ENCODE measurements at places on chromosomes 12 and 14.

- no peak for DNase-seq
Observed at GRCh38 chr12:124804011-124804621, 59.5 kb downstream of the SCARB1 start.

GRCh38 chr12:132196038-132196872 is 52.0 kb downstream of the NOC4L start:
- DNase-seq: no peak

GRCh38 chr12:120500581-120500980 is 4.7 kb downstream of the DYNLL1 start:
- no peak for DNase-seq

- no peak for DNase-seq
Observed at GRCh38 chr14:104388541-104389325, 190.8 kb upstream of the C14orf180 start.

GRCh38 chr12:124211753-124212152 is 83.1 kb upstream of the RFLNA start:
- DNase-seq: no peak

DNA sequence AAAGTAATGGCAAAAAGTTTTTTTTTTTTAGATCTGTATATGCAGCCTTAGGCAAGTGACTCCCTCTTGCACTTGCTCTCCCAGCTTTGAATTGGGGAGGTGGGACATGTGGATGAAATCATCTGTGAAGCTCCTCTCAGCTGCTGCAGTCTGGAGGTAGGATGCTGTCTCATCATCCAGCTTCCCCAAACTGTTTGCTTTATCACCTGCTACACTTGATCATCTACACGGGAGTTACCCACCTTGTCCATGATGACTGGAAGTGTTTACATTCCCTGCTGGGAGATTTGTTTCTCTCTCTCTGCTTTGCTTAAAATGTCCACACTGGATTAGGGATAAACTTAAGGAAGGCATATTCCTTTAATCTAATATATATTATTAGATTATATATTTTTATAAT is 8.5 kb upstream of the FGF23 start:
- DNase-seq: no peak

DNA sequence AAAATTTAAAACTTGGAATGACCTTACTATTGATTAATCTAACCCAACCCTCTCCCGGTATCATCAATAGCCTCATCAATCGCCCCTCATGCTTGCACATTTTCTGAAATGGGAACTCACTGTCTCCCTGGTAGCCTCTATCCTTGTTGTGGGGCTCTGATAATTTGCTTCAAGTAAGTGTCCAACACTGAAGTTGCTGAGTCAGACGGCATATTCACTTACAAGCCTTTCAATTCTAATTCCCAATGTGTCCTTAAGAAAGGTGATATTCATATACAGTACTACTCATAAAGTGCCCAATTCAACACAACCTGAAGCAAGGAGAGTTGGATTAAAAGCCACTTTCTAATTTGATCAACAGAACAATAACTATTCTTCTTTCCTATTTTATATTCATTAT is 1146.1 kb upstream of the TMEM132C start:
- DNase-seq: no peak

DNA sequence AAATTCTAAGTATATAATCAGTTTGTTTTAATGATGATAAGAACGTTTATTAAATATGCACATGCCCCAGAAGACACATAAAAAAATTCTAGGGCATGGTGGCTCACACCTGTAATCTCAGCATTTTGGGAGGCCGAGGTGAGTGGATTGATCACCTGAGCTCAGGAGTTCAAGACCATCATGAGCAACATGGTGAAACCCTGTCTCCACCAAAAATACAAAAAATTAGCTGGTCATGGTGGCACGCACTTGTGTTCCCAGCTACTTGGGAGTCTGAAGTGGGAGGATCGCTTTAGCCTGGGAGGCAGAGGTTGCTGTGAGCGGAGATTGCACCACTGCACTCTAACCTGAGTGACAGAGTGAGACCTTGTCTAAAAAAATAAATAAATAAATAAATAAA is 4.0 kb downstream of the CD69 start:
- peak; percentile 48 for DNase-seq

- no peak for DNase-seq
Observed at GRCh38 chr12:90827567-90827966, 127.4 kb downstream of the CCER1 start.

DNA sequence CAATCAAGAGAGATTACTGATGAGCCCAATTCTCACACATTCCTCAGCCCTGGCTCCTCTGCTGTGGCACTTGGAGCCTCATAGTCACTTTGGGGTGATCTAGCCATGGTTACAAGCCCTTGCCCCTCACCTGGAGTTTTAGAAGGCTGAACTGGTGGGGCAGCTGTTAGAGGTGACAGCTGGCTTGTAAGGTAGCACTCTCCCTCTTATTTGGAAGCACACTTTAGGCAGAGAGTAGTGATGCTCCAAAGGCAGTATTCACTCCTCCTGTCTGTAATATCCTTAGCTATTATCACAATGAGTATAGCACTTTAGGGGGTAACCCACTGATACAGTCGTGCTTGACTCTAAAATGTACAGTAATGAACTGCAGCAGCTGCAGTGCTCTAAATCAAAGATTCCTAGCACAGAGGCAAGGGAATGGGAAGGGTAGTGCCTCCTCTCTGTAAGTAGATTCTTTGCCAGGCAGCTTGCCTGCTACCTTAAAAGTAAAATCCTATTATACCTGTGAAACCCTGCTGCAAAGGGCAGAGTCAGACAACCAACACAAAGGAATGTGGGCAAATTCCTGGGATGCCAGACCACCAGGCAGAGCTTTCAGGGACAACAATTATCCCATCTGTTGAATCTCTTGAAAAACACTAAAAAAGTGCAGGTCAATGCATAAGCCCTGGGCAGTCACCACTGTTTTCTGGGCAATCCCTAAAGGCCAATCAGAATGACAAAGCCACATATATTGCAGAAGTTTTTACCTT is 336.3 kb downstream of the NOVA1 start:
- no peak for DNase-seq

GRCh38 chr14:92675976-92676375 is 72.5 kb downstream of the LGMN start:
- no peak for DNase-seq

DNA sequence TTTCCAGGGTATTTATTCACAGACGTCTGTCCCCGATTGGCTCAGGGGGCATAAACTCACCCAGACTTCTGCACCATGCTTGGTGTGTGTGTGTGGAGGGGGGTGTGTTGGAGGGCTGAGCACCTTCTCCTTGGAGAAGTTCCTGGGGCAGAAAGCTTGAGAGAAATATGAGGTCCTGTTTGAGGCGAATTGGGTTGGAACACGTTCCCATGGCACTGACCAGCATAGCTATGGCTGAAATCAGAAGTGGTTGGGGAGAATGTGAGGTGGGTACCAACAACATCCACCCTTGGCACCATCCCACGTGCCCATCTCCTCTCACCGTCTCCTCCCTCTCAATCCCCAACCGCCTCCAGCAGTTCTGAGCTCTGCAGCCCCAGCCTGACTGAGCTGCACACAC is 16.0 kb upstream of the GPATCH2L start:
- no peak for DNase-seq

DNA sequence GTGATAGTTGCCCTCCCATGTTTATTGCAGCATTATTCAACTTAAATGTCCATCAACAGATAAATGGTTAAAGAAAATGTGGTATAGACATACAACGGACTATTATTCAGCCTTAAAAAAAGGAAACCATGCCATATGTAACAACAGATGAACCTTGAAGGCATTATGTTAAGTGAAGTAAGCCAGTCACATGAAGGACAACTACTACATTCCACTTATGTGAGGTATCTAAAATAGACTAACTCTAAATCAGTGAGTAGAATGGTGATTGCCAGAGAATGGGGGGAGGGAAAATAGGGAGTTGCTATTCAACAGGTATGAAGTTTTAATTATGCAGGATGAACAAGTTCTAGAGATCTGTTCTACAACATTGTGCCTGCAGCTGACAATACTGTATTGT is 10.1 kb downstream of the PCNX4 start:
- DNase-seq: no peak

GRCh38 chr12:26188127-26188526 is 7.2 kb upstream of the SSPN start:
- DNase-seq: no peak

GRCh38 chr14:42927313-42927712 is 1320.6 kb downstream of the LRFN5 start:
- DNase-seq: no peak

DNA sequence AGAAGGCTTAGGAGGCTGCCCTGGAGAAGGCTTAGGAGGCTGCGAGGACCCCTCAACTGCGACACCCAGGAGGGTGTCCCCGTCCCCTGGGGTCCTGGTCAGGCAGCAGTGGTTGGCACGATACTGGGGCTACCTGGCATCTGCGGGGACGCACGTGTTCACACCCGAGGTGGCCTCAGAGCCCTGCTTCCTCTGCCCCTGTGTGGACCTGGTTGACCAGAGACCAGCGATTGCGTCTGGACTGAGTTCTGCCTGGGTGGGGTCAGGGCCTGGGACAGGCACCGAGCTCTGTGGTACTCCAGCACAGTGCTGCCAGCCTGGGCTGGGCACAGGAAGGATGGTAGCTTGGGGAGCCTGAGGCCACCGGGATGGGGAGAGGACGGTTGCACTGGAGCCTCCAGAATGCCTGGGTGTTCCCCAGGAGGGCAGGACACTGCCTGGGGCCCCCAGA is 735 bp downstream of the ASPG start:
- no peak for DNase-seq

DNA sequence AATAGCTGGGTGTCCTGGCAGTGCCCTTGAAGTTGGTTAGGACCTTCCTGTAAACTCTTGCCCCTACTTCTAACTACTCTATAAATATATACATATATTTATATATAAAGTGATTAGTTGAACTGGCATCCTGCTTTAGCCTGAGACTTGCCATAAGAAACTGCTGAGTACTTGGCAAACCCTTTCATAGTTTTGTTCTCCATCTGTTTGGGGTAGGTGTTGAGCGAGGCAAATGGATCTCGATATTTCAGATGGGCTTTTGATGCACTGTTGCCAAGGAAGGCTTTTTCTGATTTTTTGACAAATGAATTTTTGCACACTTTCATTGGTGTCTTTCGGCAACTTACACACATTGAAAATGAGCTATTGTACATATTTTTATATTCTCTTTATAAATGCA is 10.4 kb downstream of the CALM1 start:
- DNase-seq: no peak

DNA sequence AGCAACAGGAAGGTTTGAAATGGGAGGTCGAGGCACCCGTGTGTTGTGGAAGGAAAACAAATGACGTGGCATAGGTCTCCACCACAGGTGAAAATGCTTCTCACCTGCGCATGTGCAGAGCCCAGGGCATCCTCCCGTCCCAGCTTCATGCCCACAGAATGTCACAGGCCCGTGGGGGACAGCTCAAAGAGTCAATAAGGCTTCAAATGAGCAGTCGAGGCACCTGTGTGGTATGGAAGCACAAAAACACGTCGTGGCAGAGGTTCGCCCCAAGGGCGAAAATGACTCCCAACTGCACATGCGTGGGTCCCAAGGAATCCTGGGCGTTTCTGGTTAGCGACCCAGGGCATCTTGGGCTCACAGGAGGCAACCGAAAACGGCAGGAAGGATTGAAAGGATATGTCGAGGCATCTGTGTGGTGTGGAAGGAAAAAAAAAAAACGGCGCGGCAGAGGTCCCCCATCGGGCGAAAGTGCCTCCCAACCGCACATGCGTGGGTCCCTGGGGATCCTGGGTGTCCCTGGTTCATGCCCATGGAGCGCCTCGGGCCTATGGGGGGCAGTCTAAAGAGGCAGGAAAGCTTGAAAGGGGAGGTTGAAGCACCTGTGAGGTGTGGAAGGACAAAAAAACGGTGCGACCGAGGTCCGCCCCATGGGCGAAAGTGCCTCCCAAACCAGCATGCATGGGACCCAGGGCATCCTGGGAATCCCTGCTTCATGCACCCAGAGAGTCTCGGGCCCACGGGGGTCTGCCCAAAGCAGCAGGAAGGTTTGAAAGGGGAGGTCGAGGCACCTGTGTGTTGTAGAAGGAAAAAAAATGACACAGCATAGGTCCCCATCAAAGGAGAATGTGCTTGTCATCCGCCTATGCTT is 578.5 kb downstream of the ALG10 start:
- DNase-seq: no peak

DNA sequence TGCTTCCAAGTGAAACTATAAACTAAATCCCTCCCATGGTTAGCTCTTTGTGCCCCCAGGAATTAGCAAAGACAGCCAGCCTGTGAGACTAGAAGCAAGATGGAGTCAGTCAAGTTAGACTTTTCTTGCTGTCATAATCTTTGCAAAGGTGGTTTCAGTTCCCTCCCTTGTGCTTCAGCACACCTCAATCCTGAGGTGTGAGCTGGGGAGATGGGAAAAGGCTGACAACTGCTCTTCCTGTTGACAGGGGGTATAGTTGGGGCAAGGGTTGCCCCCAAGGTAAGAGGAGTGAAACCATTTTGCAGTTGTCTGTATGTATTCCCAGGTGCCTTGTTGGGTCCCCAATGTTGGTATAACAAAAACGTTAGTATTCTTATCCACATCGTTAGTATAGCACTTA is 12.3 kb upstream of the CPM start:
- no peak for DNase-seq

DNA sequence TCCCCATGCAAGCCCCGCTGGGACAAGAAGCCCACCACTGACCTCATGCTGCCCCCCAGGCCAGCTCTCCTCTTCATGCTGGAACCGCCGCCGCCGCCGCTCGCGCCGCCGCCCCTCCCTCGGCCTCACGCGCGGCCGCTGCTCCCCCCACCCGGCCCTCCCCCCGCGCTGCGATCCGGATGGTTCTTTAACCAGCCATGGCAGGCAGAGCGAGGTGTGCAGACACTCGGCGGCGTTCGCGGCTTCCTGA is at the start of gene DCAF5:
Gene DCAF5, minus strand, starts transcription at position 218 of the 250 bp plus-strand sequence. Its CDS starts 141 bp downstream, at position 77.
- peak; percentile 87 for DNase-seq

DNA sequence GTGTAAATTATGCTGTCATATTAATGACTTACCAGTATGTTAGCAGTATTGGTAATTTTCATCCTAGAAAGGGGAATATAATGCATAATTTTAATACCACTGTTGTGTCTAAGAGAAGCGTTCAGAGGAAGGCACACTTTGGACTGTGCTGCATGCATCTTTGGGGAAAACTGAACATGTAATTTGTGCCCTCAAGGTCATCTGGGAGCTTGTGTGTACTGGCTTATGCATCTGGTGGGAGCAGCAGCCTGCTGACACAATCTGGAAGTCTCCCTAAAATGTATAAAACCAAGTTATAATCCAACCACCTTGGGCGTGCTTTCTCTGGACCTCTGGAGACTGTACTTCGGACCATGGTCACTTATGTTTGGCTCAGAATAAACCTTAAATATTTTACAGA is 14.1 kb downstream of the FGD4 start:
- no peak for DNase-seq

DNA sequence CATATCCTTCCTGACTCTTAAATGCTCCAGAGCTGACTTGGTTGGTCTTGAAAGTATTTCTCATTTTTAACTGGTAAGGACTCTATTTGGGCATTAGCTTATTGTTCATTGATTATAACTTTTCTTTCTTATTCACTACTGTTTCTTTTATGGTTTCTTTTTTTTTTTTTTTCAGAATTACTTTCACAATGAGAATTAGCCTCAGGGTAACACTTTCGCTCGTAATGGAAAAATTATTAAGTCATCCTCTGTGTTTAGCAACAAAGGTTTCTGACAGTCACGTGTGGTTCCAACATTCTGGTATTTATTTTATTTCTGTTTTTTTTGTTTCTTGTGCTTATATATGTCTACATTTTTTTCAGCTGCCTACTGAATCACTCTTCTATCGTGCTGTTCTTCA is 80.0 kb downstream of the METTL25 start:
- DNase-seq: no peak

Measured in activated CD4-positive, alpha-beta T cell treated with anti-CD3 and anti-CD28 coated beads for 1 hour (primary cell).